ENCODE measurements at places on chromosomes 5 and 9.

DNA sequence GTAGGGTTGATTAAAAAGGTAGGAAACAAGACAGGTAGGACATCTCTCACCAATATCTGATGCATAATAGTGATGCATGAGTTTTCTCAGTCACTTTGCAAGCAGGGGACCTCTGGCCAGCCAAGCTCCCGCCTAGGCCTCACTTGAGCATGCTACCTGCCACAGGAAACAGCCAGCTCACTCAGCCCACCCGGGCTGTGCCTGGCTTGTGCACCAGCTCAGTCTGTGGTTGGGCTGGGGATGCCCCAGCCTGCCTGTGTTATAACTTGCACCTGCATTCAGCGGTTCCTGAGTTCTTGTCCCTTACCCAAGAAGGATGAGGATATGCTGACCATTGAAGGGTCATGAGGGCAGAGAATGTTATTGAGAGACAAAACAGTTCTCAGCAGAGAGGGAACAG lies 172.8 kb upstream of the PLCXD3 start:
- no peak for DNase-seq

- DNase-seq = no peak
Observed at GRCh38 chr5:9570876-9571275, 25.0 kb upstream of the SEMA5A start.

GRCh38 chr9:132509928-132510874 lies 72.2 kb upstream of the BARHL1 start:
- DNase-seq = no peak

- DNase-seq = no peak
Observed at GRCh38 chr5:107935645-107936044, 264.9 kb upstream of the EFNA5 start.

DNA sequence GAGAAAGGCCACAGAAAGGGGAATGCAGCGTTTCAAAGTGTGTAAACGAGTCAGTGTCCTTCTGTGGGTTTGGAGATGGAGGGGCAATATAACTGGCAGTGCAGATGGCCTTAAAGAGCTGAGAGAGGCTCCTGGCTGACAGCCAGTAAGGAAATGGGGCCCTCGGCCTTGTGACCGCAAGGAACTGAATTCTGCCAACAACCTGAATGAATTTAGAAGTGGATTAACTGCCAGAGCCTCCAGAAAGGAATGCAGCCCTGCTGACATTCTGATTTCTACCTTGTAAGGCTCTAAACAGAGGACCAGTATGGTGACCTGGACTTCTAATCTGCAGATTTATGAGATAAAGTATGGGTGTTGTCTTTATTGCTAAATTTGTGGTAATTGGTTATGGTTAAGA lies 17.5 kb upstream of the NREP start:
- peak; percentile 26 for DNase-seq
